Activated naive CD8-positive, alpha-beta T cell treated with anti-CD3 and anti-CD28 coated beads, Interleukin-2, amount 50 U/mL, for 16 hours (primary cell): ENCODE measurements at places on chromosomes 12 and 14.

GRCh38 chr14:104289507-104289906 is 151.1 kb downstream of the KIF26A start:
- DNase-seq: no peak

GRCh38 chr12:96510306-96510764 is 21.0 kb downstream of the CFAP54 start:
- DNase-seq: no peak

DNA sequence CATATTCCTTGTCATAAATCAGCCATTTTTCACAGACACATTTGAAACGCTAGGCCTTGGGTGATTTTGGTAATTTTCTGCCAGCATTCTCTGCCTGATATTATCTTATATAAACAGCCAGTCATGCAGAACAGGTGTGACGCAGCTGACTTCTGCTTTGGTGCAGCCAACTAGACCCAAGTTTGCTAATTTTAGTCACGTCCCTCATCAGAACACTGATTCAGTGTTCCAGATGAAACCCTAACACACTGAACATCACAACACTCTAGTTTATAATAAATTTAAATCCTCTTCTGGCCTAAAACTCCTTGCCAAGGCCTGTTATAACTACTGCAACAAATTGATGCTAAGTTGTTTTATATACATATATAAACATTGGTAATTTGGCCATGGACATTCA is 386.1 kb downstream of the SEC23A start:
- no peak for DNase-seq

DNA sequence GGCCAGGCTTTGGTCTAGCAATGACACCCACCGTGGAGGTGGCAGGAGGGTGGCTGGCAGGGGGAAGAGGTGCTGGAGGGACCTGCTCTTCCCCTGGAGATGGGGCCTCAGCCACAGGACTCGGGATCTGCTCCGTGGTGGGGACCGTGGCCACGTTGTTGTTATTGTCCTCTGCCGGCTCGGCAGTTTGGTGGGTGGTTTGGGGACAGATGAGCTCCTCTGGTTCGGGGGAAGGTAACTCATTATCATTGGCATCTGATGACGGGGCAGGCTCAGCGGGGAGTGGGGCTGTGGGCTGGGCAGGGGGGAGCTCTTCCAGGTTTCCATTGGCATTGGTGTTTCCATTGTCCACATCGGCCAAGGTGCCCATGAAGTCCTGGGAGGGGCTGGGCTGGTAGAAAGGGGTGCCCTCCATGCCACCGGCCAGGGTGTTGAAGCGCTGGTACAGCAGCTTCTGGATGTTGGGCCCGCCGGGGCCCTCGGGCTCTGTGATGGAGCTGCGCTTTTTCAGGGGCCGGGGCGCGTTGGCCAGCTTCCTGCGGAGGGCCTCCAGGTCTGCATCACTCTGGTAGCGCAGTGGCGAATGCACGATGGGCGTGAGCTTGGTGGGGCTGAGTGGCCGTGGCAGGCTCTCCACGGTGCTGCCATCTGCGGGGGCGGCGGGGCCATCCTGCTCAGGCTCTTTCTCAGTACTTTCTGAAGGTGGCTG is 24.3 kb downstream of the ZFYVE21 start:
- no peak for DNase-seq

- no peak for DNase-seq
Observed at GRCh38 chr12:62948123-62948522, 13.2 kb upstream of the PPM1H start.

GRCh38 chr12:19088606-19089005 is 40.9 kb upstream of the PLEKHA5 start:
- no peak for DNase-seq

DNA sequence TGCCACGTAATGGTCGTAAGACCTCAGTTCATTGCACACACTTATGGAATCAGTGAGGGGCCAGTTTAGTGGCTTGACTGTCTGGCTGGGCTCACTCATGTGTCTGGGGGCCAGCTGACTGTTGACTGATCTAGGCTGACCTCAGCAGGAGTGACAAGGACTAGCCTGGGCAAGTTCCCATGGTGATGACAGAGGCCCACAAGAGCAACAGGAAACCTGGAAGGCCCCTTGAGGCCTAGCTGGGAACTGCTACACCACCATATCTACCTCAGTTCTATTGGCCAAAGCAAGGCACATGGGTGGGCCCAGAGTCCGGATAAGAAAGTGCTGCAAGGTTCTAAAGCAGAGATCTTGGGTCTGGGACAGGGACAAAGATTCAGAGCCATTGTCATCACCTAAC is 21.3 kb upstream of the RFLNA start:
- no peak for DNase-seq

GRCh38 chr14:98890556-98891340 is 381.2 kb downstream of the BCL11B start:
- DNase-seq: no peak

DNA sequence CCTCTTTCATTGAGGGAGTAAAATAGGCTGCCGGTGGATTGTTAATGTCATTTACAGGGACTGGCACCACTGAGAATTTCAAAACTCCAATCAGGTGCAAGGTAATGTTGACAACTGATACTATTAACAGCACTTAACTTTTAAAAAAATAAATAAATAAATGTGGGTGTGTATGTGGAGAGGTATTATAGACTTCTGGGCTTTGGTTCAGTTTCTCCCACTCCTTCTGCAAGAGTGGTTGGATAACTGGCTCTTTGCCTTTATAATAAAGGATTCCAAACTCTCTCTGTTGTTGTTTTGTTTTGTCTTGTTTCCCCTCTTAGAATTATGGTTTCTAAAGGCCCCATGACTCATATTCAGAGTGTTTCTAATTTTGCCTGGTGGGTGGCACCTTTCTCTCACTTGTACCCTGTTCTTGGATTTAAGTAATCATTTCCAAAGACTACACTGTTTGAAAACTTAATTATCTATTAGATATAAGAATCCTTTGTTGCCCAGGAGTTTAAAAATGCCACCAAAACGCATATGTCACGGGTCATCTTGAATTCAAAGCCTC is 151.6 kb upstream of the ARID2 start:
- DNase-seq: no peak

GRCh38 chr14:58822856-58823255 is 185.1 kb downstream of the DACT1 start:
- no peak for DNase-seq

DNA sequence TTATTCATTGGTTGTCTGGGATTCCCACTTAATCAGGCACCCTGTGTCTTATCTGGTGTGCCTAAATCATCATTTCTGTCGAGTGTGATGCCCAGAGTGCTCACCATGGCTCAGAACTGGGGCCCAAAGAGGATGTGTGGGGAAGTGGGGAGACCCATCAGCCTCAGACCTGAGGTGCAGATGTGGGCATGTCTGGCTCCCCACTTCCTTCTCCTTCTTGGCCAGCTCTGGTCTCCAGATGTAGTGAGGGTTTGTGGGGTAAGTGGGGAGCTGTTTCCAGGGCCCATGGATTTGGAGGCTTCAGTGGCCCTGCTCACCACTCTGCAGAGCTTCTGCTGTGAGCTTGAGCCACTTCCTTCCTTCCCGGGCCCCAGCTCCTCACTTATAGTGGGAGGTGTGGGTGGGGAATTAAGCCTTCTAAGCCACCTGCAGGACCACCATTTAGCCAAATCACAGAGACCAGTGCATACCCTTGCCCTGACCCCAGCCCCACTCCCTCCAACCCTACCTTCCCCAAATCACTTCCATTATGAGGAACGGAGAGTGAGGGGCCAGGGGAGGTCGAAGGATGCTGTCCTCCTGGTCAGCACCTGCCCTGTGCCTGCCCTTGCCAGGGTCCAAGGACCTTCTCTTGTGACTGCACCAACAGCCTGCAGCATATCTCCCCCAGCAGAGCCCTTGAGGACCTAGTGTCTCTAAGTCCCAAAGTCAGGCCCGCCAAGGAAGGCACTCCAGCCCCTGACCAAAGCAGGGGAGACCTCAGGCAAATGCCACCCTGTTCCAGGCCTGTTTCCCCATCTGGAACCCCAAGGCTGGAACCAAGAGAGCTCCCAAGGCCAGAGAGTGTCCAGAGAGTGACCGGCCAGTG is 278.2 kb upstream of the RTL1 start:
- DNase-seq: no peak

DNA sequence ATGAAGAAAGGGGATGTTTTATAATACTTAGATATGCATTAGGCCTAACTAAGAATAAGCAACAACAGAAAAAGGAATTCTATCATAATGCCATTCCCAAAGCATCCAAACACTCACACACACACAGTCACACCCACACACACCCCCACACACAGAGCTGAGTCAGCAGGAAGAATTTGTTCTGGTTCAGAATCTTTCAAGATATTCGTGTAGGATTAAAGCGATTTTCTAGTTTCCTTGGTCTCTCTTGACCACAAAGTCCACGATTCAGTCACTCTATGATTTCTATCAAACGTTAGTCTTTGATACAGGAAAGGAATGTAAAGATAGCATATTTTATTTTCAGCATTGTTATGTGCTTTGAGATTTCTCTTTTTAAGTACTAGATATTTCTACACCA is 382.6 kb upstream of the DCN start:
- no peak for DNase-seq

- DNase-seq: no peak
Observed at GRCh38 chr12:27711317-27711682, 668 bp downstream of the MRPS35 start.
